ENCODE measurements at places on chromosomes 7 and 10. TPM values are rescaled to one million over a fixed set of nuclear protein-coding genes. Genes with fewer than 3 reads are reported as not detected.

The SFTPA1 gene
- not detected for total RNA-seq

The PRKCQ gene
- total RNA-seq, result 1.3 TPM

The FOXP2 gene
- 52.7 TPM for total RNA-seq

The LIPF gene
- total RNA-seq, result not detected

- DNase-seq, result no peak
Observed at GRCh38 chr10:104304356-104304745, 33.9 kb downstream of the ITPRIP start.

DNA sequence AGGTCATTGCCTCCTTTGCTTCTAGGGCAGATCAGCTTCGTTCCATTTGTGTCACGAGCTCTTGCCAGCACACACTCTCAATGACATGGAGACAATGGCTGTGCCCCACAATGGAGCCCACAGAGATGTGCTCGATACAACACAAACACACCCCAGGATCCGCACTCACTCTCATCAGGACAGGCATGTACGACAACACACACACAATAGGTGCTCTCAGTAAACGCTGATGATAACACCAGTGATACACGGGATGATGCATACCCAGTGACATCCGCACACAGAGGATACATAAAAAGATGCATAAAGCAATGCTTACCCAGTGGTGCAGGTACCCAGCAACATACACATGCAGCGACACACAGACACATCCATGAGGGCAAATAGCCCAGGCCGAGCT is 61.2 kb upstream of the LBX1 start:
- no peak for DNase-seq

GRCh38 chr7:42103456-42103855 is 133.6 kb downstream of the GLI3 start:
- DNase-seq, result no peak

DNA sequence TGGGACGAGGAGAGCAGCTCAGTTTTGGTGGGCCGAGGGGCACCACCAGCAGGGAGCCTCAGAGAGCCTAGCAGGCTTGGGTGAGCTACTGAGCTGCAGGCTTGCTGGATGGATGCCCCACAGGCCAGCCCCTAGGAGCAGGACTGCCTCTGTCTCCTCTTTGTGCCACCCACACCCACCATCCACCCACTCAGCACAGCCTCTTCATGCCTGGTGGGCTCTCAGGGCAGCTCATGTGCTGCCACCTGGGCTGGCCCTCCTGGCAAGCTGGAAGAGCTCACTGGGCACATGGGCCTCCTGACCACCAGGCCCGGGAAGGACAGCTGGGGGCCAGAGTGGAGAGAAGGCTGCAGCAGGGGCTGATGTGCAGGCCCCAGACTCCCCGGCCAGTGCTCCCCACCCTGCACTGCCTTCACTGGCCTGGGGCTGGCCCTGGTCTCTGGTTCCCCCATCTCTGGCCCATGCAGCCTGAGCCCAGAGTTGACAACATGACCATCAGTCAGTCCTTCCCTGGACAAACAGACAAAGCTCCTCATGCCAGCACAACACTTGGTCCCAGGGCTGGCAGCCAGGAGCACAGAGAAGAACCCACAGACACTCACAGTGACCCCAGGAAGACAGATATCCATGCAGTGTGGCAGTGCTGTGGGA is 8.2 kb downstream of the RASGEF1A start:
- DNase-seq, result no peak

- no peak for DNase-seq
Observed at GRCh38 chr7:148791546-148791945, 92.5 kb downstream of the EZH2 start.

DNA sequence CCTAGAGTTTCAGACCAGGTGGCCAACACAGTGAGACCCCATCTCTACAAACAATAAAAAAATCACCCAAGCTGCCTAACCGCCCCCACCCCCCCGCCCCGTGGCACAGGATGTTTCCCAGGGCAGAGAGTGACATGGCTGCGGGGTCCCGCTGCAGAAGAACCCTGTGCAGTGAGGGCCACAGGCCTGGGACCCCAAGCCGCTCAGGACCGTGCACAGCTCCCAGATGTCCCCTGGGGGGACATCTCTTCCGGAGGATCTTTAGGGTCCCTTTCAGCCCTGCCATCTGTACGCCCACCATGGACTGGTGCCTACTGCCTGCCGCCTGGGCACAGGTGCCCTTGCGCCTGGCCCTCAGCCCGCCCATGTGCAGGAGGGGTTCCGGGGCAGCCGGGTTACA is 373.6 kb downstream of the DNAJB6 start:
- no peak for DNase-seq

DNA sequence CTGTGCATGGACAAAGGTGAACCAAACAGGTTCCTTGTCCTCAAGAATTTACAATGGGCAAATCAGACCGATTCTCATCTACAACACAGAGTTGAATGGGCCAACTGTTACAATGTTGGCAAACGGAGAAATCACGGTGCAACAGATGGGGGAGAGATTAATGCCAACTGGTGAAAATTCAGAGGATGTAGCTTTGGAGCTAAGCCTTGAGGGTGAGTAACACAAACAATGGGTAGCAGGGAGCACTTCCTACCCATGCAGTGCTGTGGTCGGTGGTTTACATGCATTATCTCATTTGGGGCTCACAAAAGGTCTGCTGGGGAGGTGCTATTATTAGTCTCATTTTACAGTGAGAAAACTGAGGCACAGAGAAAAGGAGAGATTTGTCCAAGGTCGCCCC is 902 bp upstream of the NFE2L3 start:
- no peak for DNase-seq

DNA sequence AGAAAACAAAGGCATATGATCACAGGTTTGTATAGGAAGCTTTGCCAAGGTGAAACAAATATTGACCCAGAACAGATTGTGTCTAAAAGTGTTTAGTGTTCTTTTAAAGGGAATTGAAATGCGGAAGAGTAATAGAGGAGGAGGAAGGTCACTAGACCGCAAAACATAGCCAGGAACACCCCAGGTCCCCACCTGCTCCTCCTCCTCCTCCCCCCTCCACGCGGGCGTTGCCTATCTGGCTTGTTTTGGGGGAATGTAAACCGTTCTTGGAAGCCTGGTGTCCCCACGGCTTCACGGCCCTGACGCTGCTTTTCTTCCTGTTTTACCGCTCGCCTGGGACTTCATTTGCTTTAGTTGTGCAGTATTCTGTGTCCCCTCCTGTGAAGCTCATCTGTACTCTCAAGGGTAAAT is 81.0 kb upstream of the PFKP start:
- DNase-seq, result no peak

GRCh38 chr7:34758111-34758601 is 100.1 kb downstream of the NPSR1 start:
- no peak for DNase-seq

- DNase-seq, result peak; percentile 37
Observed at GRCh38 chr7:114150689-114151088, 231.9 kb upstream of the PPP1R3A start.

DNA sequence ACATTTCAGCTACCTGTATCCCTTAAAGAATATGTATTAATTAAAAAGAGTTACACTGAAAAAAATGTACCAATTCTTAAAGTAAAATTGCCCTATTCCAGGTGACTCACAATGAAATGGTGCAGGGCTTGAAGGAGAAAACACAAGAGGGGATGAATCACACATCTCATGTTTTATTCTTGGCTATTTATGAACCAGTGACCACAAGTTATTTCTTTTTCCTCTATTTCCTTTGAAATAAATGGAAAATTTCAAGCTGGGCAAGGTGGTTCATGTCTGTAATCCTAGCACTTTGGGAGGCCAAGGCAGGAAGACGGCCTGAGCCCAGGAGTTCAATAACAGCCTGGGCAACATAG is 106.8 kb downstream of the UBE2H start:
- no peak for DNase-seq

DNA sequence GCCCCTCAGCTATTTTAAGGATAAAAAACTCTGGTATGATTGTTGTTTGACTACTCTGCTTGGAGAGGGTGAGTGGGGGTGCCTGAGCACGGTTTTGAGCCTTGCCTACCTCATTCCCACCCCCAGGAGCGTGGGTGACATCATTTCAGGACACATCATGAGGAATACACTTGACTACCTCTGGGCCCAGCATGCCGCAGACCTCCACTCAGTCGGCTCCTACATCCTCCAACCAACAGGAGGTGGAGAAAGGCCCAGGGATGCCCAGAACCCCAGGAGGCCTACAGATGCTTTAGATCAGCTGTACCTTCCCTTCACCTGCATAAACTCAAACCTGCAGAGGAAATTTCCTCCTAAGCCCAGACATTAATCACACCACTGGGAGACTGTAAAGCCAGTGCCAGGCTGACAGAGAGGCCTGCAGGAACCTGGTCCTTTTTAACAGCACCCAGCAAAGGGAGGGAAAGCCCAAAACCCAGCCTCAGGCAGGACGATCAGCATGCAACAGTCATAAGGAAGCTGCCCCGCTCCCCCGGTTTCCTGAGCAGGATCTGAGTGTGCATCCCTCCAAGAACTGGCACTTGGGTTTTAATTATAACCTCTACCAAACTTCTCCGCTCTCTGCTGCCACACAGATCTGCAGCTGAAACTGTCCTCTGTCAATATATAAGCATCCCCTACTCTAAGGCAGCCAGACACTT is 61.7 kb upstream of the ZNRF2 start:
- no peak for DNase-seq
